ENCODE measurements at places on chromosomes 12 and 14.

GRCh38 chr14:45400950-45401640, 148.1 kb upstream of the MIS18BP1 start:
- no peak for DNase-seq

- DNase-seq = no peak
Observed at GRCh38 chr12:47249719-47250357, 170.1 kb upstream of the AMIGO2 start.

DNA sequence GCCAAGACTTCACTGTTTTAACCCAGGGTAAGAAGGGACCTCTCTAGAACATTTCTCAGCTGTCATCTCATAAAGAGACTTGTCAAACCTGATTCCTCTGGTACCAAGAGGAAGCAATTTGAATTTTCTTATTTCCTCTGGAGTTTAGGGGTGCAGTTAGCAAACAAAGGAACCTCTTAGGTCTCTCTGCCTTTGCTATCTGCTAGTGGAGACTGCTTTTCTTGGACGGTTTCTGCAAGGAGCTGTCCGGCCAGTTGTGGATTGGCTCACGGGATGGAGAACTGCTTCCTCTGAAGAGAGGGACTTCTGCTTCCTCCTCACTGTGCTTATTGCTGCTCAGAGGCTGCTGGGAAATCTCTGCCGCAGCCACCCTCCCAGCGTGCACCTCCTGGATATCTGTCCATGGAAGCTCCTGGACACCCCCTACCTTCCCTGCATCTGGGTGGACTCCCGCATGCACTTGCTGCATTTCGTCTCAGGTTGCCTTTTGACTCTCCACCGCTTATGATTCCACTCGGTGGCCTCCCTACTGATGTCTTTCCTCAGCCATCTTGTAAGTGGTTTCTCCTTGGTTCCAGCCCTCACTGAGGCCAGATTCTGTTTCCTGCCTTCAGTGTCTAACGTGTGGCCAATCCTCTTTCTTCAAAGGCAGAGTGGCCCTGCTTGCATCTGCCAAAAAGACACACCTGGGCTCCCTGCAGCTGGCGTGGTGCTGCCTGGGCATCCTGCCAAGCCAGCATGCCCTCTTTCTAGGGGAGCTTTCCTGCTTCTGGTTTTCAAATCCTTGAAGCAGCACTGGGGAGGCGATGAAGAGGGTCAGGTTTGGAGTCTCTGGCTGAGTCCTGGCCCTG, 187.3 kb downstream of the CHST11 start:
- DNase-seq = no peak

GRCh38 chr12:93214523-93215289, 163.0 kb upstream of the NUDT4 start:
- no peak for DNase-seq

DNA sequence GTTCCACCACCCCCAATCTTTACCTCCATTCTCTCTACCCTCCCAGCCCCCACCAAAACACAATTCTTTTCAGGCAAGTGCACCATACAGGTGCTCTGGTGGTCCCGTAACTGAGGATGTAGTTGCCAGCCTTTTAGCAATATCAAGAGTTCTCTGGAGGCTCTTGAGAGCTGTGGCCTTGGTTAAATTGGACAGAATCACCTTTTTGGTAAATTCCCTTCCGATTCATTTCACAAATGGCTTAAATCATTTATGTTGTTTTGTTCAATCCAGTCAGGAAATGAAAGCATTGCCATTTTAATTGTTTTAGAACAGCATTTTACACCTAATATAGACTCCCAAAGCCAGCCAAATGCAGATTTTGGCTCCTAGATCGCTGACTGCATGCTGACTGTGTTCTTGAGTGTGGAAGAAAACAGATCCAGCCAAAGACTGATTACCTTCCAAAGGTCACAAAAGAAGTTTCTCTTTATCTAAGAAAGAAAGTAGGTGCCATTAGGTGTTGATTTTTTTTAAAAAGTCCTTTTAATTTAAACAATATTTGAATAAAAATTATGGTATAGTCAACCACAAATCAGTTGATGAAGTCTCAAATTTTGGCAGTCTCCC, 25.6 kb downstream of the CRADD start:
- DNase-seq = no peak

DNA sequence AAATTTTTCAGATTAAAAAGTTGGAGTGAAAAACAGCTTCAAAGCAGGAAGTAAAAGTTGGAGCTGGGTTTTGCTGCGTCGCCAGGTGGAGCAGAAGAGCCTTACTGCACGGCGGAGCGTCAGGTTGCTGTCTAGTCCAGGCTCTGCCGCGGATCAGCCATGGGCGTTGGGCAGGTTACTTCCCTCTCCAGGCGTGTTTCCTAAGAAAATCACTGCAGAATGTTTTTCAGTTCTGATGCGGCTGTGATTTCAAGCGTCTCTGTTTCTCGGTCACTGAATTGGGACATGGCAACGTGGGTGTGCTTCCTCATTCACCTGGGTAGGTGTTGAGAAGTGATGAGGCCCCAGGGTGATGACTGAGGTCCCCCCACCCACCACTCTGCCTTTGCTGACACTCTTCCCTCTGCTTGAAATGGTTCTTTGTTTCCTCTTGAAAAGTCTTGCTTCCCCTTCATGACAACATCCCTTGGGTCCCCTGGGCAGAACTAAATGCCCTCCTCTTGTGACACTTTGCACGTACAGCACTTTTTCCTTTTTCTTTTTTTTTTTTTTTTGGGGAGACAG, 7.6 kb downstream of the EVL start:
- DNase-seq = no peak

GRCh38 chr14:102094101-102094500, 7.3 kb upstream of the HSP90AA1 start:
- DNase-seq = no peak

- no peak for DNase-seq
Observed at GRCh38 chr12:79420146-79420618, 270.6 kb downstream of the PAWR start.

- DNase-seq = no peak
Observed at GRCh38 chr12:74780182-74780849, 242.7 kb downstream of the ATXN7L3B start.

- DNase-seq = no peak
Observed at GRCh38 chr12:124566997-124567672, at the start of gene NCOR2. TSS of gene NCOR2 (minus strand) at chr12:124567612. CDS start at chr12:124495251, 72,361 bp downstream.

GRCh38 chr12:123916729-123917128, 55.9 kb downstream of the CCDC92 start:
- no peak for DNase-seq

DNA sequence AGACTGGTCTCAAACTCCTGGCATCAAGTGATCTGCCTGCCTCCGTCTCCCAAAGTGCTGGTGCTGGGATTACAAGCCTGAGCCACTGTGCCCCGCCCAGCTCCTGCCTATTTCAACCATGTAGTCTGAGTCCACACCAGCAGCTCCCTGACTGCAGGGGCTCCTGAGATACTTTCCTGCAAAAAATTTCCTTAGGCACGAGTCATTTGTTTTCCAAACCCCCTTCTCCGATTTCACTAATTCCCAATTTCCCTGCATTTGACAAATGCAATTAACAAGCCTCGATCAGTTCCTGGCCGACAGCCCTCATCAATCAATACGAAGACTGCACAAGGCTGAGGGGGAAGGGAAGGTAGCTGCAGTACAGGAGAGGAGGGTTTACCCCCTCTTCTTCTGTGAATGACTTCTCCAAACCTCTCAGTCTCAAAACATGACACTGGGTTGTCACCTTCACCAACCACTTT, 10.1 kb downstream of the PSMB5 start:
- DNase-seq = no peak

DNA sequence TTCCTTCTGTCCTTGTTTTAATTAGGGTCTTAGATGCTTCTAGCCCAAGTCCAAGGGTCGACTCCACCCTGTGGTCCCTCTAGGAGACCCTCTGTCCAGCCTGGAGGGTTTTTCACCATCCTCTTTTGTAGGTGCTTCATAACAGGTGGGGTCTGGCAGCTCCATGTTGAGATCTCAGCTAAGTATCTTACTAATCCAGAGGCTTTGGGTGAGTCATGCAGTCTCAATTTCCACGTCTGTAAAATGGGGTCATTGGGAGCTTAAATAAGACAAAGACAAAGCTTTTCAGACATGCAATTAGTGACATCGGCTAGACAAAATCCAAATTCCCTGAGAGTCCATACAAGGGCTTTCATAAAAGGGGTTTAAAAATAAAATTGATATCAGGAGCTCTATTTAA, 3.2 kb downstream of the HSPB8 start:
- DNase-seq = no peak

DNA sequence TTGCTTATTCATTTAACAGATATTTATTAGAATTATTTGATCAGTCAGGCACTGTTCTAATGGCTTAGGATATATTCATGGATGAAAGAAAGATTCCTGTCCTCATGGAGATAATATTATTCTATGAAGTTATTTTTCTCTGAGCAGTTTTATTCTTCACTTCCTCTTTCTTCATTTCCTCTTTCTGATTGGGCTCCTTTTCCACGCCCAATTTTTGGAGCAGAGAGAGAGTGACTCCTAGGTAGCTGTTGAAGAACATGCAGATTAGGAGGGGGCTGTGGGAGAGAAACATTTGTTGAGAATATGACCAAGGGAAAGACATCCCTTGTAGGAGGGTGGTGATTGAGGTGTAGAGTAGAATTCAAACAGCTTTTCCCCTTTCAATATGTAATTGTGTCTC, 6.0 kb upstream of the YARS2 start:
- no peak for DNase-seq

- no peak for DNase-seq
Observed at GRCh38 chr12:42283739-42284138, 42.2 kb downstream of the ZCRB1 start.

DNA sequence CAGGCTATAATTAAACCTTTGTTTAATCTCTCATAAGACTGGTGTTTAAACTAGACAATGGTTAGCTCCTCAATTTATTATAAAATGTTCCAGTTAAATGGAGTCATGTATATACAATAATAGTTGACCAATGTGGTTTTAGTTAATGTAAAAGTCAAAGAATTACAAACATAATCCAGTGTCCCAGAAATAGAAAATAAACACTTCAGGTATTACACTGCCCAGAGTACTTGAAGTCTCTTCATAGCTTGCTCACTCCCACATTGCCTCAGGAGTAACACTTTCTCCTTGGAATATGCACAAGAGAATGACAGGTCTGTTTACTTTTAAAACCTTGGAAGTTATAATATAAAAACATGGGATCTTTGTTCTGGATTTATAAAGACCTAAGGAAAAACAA, 60.5 kb downstream of the SLC38A1 start:
- no peak for DNase-seq

- DNase-seq = no peak
Observed at GRCh38 chr14:33897878-33898535, 52.9 kb downstream of the EGLN3 start.

GRCh38 chr12:19546027-19546426, 106.7 kb downstream of the AEBP2 start:
- no peak for DNase-seq

Data from heart right ventricle (tissue), 16 donors.